Endothelial cell of umbilical vein (primary cell): ENCODE measurements at places on chromosomes 3 and 15. TPM values are rescaled to one million over a fixed set of nuclear protein-coding genes. Genes with fewer than 3 reads are reported as not detected.

The ITIH4 gene
- 0.17 and 0.46 TPM in 2 replicates for polyA plus RNA-seq

The XCR1 gene
- polyA plus RNA-seq, result not detected in 2 replicates

The PLA2G4D gene
- polyA plus RNA-seq, result not detected in 2 replicates

The DLEC1 gene
- polyA plus RNA-seq, result not detected in 2 replicates

The CELF6 gene
- polyA plus RNA-seq, result 0.17 and 0.22 TPM in 2 replicates

The ABTB1 gene
- polyA plus RNA-seq, result 24.4 and 25.1 TPM in 2 replicates

The GCSAM gene
- not detected in 2 replicates for polyA plus RNA-seq

The SEMA6D gene
- polyA plus RNA-seq, result 16.3 and 16.4 TPM in 2 replicates

The PLCL2 gene
- 1.5 and 2.3 TPM in 2 replicates for polyA plus RNA-seq

The TGM4 gene
- polyA plus RNA-seq, result 0.11 and 0.16 TPM in 2 replicates

The TRH gene
- not detected in 2 replicates for polyA plus RNA-seq

The MEGF11 gene
- polyA plus RNA-seq, result 0.05 TPM in 1 of 2 replicates, not detected in the other

The PCYT1A gene
- polyA plus RNA-seq, result 50.3 and 50.6 TPM in 2 replicates

The CADM2 gene
- not detected in 2 replicates for polyA plus RNA-seq

The ATP10A gene
- polyA plus RNA-seq, result not detected in 2 replicates

The SLC22A13 gene
- polyA plus RNA-seq, result 0.11 and 0.13 TPM in 2 replicates

The CTDSPL gene
- polyA plus RNA-seq, result 28.3 and 30.1 TPM in 2 replicates

The FANCD2OS gene
- not detected in 2 replicates for polyA plus RNA-seq

GRCh38 chr3:125221831-125222230 lies 9.3 kb upstream of the SLC12A8 start:
- DNase-seq, result no peak

DNA sequence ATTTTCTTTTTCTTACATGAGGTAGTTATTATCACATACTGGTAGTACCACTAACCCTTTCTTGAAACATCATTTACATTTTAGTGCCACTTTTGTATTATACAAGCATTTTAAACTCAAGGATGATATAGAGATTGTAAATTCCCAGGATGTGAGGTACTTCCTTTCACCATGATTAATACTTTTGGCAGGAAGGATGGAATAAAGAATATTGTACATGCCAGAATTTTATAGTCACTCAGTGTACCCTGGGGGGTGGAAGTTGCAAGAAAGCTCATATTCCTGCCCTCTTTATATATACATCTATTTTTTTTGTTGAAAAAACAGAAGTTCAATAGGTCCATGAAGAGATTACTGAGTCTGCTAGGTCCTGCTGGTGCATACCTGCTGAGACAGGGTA lies 141.0 kb upstream of the PLSCR5 start:
- DNase-seq, result peak; percentile 68

DNA sequence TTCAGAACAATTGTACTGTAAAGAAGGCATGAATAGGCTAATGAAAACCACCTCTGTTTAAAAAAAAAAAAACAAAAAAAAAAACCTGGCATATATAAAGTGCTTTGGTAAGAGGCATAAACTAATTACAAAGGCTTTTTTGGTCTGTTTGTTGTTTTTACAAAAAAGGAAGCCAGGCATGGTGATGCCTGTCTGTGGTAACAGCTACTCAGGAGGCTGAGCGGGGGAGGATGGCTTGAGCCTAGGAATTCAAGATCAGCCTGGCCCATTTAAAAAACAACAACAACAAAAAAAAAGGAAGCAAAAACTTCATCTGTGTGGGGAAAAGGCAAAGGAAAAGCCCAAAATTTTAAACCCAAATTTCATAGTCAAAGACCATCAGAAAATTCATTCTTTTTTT lies 47.0 kb downstream of the OSBPL10 start:
- DNase-seq, result peak; percentile 40

- DNase-seq, result no peak
These were observed 59.5 kb downstream of the PIK3CB start for GRCh38 chr3:138775254-138775595.

DNA sequence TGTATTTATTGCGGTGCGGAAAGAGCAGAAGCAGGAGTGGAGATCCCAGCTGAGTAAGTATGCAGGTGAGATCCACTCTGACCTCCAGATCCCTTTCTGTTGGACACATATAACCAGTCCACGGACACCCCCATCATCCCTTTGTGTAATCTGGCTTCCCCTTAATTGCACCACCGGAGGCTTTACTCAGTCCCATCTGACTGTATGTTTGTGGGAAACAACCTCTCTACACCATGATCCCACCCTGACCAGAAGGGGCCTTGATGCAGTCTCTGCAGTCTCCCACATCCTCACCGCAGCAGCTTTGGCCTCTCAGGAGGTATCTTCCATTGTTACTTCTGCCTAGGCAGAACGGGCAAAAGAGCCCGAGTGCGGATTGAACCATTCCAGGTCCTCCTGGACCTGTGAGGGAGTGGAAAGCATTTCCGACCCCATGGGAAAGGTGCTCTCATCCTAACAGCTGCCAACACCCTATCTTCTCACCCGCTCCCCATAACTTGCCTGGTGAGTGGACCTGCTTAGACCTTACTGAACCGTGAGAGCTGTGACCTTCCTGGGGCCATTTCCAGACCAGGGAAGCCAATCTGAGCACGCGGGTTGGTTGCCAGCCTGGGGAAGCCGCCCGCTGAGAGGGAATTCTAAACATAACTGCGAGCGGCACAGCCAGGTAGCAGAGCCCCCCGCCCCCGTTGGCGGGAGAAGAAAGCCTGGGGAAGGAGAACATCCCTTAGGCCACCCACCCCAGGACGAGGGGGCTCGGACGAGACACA lies 1.1 kb downstream of the SLCO2A1 start:
- DNase-seq, result peak; percentile 23

- no peak for DNase-seq
These were observed 63.7 kb downstream of the DUT start for GRCh38 chr15:48394970-48395369.

DNA sequence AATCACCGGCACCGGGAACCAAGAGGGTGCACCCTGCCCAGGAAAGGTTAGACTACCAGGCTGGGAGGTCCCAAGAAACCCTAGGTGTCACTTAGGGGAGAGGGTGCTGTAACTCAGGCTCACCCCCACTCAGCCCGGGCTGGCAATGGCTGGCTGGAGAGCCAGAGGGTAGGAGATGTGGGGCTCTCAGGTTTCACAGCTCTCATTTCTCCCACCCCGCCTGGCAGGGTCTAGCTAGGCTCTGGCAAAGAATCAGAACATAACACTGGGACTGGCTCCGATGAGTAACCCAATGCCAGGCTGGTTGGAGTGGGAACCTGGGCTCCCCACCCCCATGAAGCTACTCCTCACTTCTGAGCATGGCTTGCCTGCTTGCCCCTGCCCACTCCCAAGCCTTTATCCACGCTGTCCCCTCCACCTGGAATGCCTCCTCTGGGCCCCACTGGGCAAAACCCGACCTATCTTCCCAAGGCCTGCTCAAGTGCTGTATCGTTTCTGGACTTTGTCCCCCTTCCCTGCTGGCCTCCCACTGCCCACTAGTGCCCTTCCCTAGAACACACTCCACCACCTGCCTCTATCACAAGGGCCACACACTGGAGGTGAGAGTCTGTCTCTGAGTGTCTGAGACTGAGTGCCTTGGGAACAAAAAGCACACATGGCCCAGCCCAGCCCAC lies 2.0 kb downstream of the CIB2 start:
- DNase-seq, result no peak

DNA sequence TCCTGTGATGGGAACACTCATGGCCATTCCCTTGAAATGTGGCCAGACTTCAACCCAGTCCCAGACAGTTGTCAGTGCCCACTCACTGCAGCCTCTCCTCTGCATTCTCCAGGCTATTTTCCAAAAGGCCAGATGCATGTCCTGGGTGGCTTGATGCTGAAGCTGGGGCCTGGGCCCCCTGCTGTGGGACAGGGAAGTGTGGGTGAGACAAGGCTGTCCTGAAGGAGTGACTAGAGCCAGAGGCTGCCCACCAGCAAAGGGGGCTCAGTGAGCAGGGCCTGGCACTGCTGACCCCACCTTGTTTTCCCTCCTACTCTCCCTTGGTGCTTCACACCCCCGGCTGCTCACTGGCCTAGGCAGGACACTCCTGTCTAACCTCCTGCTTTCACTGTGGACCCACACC lies 11.9 kb downstream of the CISH start:
- DNase-seq, result no peak

GRCh38 chr3:13197795-13198194 lies 124.6 kb upstream of the IQSEC1 start:
- DNase-seq, result no peak

- no peak for DNase-seq
These were observed 4.4 kb upstream of the TMC3 start for GRCh38 chr15:81378443-81378842.

GRCh38 chr3:61563313-61564271 lies 2.2 kb downstream of the PTPRG start:
- peak; percentile 32 for DNase-seq

GRCh38 chr3:142795332-142795731 lies 71.5 kb downstream of the TRPC1 start:
- DNase-seq, result no peak

DNA sequence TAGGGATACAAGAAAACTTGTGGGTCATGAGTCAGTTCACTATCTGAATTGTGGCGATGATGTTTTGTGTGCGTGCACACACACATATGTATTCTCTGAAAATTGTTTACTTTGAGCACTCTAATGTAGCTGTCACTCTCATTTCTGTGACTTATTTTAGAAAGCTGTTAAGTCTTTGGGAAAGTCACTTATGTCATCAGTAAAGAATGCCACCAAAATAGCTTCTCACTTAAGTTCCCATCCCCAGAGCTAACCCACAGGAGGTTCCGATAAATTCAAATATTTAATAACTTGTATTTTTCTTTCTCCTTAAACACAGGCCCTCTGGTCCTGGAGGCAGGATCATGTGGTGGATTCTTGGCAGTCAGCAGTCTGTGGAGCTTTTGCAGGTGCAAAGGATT lies 138.3 kb downstream of the LRIG1 start:
- DNase-seq, result peak; percentile 18

DNA sequence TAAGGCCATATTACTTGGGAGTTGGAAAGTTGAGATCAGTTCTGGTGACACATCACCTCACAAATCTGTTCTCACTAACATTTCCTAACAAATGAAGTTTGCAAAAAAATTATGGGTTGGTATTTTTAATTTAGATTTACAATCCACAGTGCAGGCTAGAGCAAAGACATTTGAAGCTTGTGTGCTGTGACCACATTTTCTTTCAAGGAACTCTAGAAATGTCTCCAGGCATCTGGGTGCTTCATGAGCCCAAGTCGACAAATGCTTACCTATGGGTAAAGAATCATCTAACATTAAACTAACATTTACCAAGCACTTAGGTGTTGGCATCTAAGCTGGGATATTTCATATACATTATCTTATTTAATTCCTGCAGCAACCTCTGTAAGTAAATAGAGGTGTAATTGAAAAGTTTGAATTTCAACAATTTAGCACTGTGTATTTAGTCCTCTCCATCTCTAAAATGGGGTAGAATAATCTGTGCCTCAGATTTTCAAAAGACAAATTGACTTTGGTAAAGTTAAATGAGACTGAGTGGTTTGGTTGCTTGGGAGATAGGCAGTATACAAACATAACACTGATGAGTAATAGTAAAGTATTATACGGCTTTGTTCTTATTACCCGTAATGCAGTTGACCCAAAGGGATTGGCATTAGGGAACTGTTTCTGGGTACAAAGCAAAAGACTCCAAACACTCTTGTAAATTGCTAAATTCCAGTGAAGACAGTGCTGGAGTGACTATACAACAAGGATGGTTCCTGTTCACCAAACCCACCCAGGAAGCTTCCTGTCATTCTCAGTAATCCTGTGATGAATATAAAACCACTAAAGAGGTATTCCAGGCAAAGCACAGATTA lies 162.5 kb downstream of the TPRG1 start:
- no peak for DNase-seq

- DNase-seq, result no peak
These were observed 45.8 kb upstream of the ATP13A3 start for GRCh38 chr3:194532591-194532990.

GRCh38 chr3:195153653-195154052 lies 117.3 kb downstream of the XXYLT1 start:
- DNase-seq, result peak; percentile 32

DNA sequence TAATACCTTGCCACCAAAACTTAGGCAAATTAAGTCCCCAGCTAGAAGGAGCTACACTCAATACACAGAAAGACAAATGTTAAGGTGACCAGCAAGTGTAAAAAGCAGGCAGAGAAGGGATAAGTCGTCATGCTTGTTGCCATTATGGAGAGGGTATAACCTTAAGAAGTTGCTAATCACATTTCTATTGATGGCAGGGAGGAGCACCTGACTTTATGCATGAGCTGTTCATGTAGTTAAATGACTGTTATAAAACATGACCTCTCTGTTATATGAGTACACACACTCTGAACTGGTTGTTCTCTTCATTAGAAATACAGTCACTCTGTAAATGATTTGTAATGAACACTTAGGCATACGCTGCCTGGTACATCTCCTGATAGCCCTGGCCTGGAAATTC lies 6.6 kb upstream of the CCNL1 start:
- DNase-seq, result no peak

- DNase-seq, result peak; percentile 74
These were observed 623 bp downstream of the ZNF639 start for GRCh38 chr3:179323197-179324110.

GRCh38 chr3:71513515-71513914 lies 70.0 kb downstream of the FOXP1 start:
- DNase-seq, result no peak

- DNase-seq, result no peak
These were observed 528.6 kb downstream of the TAFA4 start for GRCh38 chr3:68403741-68404140.

DNA sequence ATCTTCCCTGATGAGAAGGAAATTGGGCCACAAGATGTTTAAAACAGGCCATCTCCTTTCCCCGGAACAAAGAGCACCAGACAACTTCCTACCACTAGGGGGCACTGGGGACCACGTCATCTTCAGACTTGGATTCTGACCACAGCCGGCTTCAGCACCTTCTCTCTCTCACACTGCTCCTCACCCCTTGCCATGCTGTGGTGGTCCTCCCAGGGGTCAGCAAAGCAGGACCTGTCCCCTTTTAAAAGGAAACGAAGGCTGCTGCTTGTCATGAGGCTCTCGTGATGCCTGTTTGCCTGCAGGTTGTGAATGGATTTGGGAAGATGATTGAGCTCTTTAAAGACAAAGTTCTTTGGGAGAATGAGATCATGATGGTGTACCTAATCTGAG lies 16.2 kb downstream of the RFT1 start:
- DNase-seq, result peak; percentile 74

- DNase-seq, result no peak
These were observed 34.7 kb downstream of the SCG5 start for GRCh38 chr15:32676169-32676568.

GRCh38 chr3:17872457-17872856 lies 130.0 kb upstream of the TBC1D5 start:
- DNase-seq, result no peak

GRCh38 chr3:128763967-128764366 lies 38.0 kb downstream of the RAB7A start:
- DNase-seq, result no peak

- no peak for DNase-seq
These were observed at the start of gene EPM2AIP1 for GRCh38 chr3:36992806-36993325. Gene EPM2AIP1 (minus strand): TSS chr3:36993131. CDS start chr3:36993077, 54 bp downstream.

DNA sequence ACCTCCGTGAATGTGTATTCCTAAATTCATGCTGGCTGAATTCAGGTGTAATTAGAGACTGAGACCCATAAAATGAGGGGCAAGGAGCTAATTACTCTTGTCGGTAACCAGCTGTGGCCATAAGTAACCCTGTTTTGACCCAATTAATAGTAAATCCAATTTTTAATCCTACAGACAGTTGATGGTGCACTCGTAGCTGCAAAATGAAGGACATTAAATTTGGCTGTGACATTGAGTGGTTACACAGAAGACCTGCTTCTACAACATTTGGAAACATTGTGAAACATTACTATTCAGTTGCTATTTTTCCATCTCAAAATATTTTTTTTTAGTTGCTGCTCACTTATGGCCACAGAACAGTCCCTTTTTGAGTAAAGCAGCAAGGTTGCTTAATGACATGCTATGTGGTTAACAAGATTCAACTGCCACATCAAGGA lies 33.0 kb downstream of the MBNL1 start:
- DNase-seq, result no peak
